ENCODE measurements at places on chromosomes 6 and 20.

DNA sequence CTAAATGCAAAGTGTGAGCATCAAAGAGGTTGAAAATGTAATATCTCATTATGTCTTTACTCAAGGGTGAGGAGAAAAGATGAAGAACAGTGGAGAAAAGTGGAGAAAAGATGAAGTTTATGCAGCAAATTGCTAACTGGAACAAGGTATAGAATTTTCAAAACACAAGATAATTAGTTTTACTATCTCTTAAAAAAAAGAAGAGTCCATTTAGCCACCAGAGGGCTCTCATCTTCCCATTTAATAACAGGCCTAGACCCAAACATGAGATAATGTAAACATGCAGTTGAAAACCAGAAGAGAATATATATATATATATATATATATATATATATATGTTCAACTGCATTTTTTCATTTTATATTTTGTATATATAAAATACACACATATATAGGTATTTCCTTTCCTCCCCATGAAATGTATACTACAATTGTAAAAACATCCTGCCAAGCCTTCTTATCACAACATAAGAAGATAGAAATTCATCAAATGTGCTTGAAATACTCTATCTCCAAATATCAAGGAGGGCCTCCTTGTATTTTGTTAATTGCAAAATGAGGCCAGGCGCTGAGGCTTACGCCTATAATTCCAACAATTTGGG, 78.4 kb downstream of the ADTRP start:
- no peak for DNase-seq

GRCh38 chr6:145866456-145867396, 52.1 kb upstream of the FBXO30 start:
- DNase-seq, result no peak

- no peak for DNase-seq
These were observed 18.5 kb downstream of the VSTM2L start for GRCh38 chr20:37921341-37921929.

- DNase-seq, result no peak
These were observed 4.9 kb downstream of the PREX1 start for GRCh38 chr20:48822879-48823385.

GRCh38 chr6:158837684-158838625, 18.8 kb upstream of the EZR start:
- no peak for DNase-seq

- DNase-seq, result no peak
These were observed 532 bp upstream of the PM20D2 start for GRCh38 chr6:89145091-89145955.

- DNase-seq, result no peak
These were observed 27.9 kb upstream of the TMEM217 start for GRCh38 chr6:37285861-37286311.

DNA sequence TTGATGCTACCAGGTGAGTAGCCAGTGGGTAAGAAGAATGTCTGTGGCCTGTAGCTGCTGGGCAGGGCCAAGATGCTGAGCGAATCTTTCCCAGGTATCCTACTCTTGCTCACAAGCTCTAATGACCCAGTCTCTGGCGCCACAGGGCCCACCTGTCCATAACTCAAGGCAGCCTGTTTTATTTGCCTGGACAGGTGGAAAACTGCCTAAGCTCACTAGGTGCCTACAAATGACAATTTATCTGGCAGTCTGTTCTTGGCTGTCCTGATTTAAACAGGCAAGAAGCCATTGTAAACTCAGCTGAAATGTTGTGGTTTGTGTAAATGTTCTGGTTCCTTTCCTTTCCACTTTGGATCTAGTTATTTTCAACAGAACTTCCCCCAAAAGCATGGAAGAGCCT, 113.3 kb downstream of the TCP11 start:
- DNase-seq, result no peak

DNA sequence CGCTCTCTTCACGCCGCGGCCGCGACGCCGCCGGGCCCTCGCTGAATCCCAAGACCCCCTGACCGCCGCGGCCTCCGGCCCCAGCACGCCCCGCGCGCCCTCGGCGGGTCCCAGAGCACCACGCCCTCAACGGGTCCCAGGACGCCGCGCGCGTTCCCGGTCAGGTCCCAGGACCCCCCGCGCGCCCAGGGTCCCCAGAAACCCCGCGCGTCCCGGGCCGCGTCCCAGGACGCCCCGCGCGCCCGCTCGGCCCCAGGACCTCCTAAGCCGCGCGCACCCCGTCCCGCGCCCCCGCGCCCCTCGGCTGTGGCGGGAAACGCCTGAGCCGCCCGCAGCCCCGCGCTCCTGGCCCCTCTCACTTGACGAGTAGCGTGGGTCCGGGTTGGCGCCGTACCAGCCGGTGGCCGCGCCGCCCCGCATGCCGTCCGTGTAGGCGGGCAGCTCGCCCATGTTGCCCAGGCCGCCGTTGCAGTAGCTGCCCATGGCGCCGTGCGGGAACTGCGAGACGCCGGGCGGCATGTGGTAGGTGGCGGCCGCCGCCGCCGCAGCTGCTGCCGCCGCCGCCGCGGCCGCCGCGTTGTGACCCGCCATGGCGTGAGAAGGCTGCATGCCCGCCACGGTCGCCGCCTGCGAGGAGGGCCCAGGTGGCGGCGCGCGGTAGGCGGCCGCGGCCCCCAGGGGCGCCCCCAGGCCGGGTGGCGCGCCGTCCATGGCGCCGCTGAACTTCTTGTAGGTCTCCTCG, 556 bp downstream of the NKX2-4 start:
- DNase-seq, result no peak

DNA sequence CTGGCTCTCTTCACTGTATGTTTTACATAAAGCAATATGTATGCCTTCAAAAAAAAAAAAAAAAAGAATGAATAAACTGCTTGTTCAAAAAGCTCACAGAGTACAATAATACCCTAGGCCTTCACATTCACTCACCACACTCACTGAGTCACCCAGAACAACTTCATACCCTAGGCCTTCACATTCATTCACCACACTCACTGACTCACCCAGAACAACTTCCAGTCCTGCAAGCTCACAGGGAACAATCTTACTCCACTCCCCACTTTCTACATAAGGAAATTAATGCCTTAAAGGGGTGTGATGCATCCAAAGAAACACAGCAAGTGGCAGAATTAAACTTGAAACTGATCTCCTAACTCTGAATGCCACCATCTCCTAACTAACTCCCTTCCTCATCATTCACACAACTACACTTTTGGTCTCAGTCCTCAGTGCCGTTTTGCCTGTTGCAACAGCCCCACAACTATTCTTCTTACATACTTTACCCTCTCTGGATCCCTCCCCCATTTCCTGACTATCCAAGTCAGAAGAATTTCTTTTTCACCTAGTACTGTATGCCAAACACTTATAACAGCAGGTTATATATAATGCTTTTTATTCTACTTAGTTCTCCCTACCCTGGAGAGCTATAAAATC, 34.2 kb downstream of the NHSL1 start:
- DNase-seq, result peak; percentile 79

- no peak for DNase-seq
These were observed 21.8 kb upstream of the GMPR start for GRCh38 chr6:16216501-16217155.

DNA sequence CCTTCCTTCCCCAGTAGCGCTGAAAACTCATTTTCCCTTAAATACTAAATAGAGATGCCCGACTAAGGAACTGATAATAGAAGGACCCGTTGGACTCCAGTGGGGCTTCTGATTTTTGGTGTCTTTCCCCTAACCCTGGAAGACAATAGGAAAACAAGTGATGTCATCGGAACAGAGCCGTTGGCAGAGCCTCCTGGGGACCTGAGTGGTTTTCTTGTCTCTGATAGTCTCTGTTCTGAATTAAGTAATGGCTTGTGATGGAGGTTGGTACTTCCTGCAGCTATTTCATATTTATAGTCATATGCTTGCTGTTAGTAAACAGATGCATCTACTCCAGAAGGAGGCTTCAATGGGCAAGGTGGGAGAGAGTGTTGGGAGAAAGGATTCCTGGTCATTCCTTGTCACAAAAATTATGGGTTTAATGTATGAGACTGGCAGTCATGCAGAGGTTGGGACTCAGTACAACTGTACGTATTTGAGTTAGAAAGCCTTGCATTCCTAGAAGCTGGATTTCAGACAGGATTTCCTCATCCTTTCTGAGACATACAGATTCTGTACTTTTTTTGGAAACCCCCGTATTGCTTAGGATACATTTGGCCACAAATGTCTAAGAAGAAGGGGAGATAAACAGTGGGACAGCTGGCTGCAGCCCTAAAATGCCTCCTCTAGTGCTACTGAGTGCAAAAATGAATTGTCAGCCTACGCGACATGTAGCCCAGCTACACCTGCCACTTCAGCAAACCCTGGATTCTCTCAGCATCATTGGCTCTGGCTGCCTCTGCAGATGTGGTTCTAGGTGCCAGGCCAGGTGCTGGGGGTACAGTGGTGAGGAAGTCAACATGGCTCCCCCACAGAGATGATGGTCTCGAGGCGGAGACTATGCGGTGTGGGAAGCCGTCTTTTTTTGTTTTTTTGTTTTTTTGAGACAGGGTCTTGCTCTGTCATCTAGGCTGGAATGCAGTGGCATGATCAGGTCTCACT, 38.1 kb downstream of the CDS2 start:
- DNase-seq, result no peak

- DNase-seq, result no peak
These were observed 291.4 kb downstream of the PLCB1 start for GRCh38 chr20:8423482-8423881.

DNA sequence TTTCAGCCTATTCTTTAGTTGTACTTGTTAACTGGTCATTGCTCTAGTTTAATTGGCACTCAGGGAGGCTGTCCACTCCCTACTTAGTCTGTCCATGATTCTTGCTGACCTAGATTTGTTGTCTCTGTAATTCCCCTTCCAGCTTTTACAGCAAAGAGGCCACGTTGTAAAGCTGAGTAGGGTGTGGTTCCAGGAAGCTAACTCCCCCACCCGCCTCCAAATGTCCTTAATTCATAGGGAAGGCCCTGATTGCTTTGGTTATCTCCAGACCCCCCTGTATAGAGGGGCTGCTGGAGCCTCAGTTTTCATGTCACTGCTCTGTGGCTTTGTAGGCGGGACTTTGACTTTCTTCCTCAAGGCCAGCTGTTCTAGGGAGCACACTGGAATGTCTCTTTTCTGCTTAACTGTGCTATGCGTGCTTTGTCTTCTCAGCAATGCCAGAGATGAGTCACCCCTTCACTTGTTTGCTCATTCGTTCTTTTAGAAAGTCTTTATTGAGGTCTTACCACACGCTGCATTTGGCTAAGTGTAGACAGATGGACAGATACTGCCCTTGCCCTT, 175.1 kb upstream of the JAG1 start:
- no peak for DNase-seq

GRCh38 chr6:52333840-52334200, 28.1 kb upstream of the PAQR8 start:
- no peak for DNase-seq

GRCh38 chr20:23226612-23227265, 123.9 kb upstream of the NXT1 start:
- DNase-seq, result no peak

DNA sequence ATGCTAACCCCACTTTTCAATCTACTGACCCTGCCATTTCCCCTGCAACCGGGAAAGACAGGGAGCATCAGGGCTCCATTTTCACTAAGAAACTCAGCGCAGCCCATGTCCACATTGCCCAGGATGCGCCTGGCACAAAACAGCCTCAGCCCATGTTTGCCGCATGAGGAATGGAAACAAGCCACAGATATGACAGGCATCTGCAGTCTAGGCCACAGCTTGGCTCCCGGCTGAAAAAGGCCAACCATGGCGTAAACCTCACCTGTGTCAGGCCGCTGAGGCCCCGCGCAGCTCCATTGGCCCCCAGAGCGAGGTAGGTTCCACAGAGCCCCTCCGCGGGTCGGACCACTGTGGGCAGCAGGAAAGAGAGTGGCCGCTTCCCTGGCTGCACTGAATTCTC, 21.7 kb downstream of the GGT7 start:
- peak; percentile 56 for DNase-seq

GRCh38 chr20:24785141-24786110, 163.6 kb upstream of the CST7 start:
- no peak for DNase-seq

DNA sequence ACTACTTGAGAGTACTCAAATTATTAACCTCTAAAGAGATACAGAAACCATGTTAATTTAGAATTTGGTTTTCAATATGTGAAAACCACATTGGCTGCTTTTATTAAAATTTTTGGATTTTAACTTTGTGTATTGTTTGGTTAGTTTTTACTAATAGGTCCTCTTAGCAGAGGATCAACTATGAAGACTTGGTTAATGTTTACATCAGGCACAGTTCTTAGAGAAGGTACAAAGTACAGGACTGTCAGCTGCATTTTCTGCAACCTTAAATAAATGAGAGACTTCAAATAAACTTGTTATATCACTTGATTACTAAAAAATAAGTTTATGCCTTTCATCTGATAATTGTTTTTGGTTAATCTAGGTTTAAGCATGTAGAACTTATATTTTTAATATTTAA, 89.1 kb downstream of the PHF3 start:
- DNase-seq, result no peak

DNA sequence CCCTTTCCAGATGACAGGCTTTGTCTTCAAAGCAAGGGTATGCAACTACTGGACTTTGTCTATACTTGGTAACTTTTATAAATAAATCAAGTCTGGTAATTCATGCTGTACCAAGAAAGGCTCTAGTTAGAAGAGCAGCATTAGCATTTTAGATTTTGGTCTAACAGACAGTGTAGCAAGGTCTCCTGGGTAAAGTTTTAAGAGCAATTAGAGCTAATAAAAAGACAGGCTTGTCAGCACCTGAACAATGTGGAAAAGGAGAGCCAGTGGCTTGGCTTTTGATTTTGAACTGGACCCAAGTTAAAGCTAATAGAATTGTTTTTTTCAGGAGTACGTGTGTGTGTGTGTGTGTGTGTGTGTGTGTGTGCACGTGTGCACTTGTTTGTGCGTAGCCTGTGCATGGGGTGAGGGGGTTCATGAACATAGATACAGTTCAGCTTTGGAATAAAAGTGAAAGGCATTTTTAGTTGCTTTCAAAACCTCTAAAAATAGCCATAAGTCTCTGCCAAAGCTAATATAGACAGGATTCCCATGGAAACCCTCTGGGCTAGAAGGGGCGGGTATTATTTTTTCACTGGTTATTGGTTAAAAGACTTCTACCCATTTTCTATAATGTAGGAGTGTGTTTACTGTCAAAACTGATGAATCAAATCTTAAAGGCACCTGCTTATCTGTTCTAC, 138.4 kb downstream of the KCNQ5 start:
- no peak for DNase-seq

DNA sequence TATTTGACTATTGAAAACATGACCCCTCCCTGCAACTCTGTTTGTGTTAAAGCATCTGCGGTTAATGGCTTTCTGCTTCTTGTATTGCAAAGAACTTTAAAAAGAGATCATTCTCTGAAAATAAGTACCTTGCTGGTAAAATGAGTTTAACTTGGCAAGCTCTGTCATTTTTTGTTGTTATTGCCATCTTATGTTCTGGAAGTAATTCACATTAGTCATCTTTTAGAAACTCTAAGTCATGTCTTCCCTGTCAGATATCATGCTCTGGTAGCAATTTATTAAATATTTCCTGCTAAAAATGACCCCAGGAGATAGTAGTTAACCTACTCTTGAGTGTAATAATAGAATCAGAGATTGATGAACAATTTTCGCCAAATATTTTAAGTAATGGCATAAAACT, 890.6 kb downstream of the KIF16B start:
- no peak for DNase-seq
